ENCODE measurements at places on chromosomes 11 and 22.

- no peak for DNase-seq
Measured at GRCh38 chr11:29256580-29256979, 760.2 kb downstream of the KCNA4 start.

DNA sequence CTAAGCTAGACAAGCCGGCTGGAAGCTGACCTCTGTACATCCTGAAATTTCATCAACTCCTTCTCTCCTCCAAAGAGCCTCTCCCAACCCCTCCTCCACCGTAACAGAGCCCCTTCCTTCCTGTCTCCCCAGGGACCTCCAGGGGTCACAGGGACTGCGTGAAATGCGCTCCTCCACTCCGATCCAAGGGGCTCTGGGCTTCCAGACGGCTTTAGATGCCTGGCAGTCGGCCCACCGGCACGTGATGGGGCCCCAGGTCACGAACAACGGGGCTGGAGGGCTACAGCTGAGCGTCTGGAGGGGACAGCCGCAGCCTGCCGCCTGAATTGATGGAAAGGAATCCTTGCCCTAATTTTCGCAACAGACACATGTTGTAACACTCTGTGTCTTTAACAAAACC, 264.1 kb downstream of the MN1 start:
- no peak for DNase-seq

DNA sequence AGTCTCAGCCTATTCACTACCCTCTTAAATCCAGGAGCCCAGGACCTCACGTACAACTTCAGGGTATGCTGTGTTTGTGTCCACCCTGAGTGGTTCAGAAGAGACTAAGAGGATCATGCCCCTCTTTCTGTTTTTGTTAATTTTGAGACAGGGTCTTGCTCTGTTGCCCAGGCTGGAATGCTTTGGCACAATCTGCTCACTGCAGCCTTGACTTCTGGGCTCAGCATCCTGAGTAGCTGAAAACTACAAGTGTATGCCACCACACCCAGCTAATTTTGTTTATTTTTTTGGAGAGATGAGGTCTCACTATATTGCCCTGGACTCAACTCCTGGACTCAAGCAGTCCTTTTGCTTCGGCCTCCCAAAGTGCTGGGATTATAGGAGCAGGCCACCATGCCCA, 118.5 kb downstream of the NAT10 start:
- DNase-seq = no peak

GRCh38 chr11:94549146-94549545, 5.4 kb downstream of the FUT4 start:
- DNase-seq = no peak

DNA sequence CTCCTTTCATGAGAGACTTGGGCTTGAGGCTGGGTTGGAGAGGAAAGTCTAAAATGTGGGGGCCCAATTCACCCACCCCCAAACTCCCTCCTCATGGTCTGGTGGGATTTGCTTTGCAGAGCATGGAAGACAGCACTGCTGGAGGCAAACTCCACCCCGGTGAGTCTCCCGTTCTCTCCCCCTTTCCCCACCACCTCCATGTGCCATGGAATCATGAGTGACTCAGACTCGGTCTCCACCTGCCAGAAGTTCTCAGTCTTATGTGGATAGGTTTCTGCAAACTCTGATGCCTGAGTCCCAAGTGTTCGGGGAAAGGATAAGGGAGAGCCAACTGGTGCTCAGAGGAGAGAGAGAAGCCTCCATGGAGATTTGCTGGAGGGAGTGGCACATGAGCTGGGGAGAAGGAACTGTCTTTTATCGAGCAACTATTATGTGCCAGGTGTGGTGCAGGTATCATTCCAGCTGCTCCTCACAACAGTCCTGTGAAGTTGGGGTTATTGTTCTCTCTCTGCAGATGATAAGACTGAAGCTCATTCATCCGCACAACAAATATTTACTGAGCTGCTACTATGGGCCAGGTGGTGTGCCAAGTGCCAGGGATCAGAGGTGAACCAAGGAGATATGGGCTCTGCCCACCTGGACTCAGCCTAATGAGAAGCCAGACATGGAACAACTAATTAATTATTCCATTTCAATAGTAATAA, 6.6 kb downstream of the PLEKHB1 start:
- DNase-seq = no peak

DNA sequence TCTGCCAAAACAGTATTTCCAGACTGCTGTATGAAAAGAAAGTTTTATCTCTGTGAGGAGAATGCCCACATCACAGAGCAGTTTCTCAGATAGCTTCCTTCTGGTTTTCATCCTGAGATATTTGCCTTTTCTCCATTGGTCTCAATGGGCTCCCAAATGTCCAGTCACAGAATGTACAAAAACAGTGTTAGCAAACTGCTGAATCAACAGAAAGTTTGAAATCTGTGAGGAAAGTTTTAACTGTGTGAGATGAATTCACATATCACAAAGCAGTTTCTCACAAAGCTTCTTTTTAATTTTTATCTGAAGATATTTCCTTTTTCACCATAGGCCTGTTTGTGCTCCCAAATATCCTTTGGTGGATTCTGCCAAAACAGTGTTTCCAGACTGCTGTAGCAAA, 207.2 kb upstream of the TRIM48 start:
- no peak for DNase-seq

DNA sequence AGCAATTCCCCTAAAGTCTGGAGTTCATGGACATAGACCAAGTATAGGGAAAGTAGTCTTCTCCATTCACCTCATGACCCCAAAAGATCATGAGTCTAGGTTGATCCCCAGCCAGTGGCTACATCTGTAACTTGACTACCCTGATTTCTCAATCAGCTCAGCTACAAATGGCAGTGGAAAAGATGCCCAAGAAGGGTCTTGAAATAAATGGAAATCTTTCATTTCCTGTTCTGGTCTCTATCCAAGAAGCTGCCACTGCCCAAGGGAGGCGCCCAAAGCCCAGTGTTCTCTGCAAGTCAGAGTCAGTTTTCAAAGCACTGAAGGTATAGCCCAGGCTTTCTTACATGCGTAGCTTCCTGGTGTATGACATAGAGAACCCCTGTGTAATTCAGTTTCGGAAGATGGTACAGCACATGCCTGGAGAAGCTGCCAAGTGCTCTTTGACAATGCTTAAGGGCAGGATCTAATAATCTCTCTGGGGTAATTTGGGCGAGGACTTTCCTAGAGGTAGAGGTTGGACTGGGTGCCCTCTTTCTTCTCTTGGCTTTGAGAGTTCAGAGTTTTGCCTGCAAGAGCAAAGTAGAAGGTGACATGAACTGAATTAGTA, 101.1 kb downstream of the ADAMTS15 start:
- no peak for DNase-seq

DNA sequence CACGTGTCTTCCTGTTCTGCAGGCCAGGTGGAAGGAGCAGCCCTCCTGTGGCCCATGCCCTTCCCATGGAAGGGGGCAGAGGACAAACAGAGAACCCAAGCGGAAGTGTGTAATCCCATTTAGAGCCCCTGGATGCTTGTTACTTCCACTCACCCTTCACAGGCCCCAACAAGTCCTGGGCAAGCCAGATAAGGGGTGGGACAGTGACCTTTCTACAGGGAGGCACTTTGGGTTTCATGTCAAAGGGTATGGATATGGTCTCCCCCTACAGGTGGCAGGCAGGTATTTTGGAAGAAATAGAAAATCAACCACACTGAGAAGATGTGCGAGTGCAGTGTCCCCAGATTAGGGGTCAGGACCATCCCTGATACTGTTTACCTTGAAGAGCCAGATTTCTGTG, 11.4 kb downstream of the MPEG1 start:
- no peak for DNase-seq

GRCh38 chr11:20158597-20159257, 1.5 kb downstream of the DBX1 start:
- DNase-seq = peak; percentile 3

GRCh38 chr11:1832920-1833295, 1.9 kb upstream of the SYT8 start:
- no peak for DNase-seq

DNA sequence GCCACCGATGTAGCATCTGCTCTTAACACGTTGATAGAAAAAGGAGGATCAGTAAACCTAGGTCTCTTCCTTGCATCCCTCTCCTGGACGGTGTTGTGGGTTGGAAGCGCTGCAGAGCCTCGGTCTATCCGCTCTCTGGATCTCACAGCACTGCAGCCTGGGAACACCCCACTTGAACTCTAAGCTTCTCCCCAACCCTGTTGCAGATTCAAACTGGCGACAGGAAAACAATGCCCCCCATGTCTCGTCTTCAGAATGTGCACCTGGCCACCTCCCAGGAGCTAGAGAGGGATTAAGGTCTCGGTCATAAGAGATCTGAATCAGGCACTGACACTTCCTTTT, 454 bp downstream of the TMEM218 start:
- no peak for DNase-seq
